Psoas muscle (tissue), 8 donors: ENCODE measurements at places on chromosomes 11 and 22.

- no peak for DNase-seq
Observed at GRCh38 chr11:12456651-12457579, 79.5 kb downstream of the PARVA start.

DNA sequence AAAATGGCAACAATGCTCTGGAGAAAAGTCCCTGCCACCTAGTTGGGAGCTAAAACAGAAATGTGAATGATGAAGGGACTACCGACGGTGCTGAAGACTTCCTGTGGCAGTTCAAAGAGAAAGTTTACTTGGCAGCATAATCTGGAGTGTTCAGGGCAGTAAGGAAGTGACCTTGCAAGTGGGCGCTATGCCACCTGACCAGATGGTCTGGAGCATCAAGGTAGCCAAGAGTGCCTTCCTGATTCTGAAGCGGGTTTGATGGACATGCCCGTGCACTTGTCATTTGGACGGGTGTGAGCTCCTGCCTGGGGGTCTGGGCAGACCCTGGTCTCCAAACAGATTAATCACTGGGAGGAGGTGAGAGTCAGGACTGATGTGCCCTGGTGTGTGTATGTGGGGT is 1.8 kb upstream of the SNX19 start:
- DNase-seq, result no peak

GRCh38 chr11:8533332-8533731 is 60.7 kb downstream of the STK33 start:
- no peak for DNase-seq

DNA sequence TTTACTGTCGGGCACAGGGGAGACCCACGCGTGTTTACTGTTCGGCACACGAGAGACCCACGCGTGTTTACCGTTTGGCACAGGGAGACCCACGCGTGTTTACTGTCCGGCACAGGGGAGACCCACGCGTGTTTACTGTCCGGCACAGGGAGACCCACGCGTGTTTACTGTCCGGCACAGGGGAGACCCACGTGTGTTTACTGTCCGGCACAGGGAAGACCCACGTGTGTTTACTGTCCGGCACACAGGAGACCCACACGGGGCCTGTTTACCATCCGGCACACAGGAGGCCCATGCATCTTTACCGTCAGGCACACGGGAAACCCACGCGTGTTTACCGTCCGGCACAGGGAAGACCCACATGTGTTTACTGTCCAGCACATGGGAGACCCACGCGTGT is 525.1 kb downstream of the BRD1 start:
- no peak for DNase-seq

GRCh38 chr11:78230161-78230877 is 41.6 kb downstream of the USP35 start:
- no peak for DNase-seq

DNA sequence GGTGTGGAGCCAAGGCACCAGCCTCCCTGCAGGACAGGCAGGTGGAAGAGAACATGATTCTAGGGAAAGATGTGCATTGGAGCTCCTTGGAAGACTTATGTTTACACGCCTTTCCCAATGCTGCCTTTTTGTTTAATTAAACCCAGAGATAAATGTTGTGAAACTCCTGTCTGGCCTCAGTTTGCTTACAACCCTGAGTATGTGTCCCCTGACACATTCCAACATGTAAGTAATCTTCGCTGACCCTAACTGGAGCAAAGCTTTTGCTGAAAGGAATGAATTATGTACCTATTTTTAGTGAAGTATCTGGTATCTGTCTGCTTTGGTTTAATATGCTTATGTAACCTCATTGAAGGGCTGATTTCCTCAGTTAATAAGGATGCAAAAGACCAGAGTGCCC is 56.7 kb downstream of the APIP start:
- no peak for DNase-seq

DNA sequence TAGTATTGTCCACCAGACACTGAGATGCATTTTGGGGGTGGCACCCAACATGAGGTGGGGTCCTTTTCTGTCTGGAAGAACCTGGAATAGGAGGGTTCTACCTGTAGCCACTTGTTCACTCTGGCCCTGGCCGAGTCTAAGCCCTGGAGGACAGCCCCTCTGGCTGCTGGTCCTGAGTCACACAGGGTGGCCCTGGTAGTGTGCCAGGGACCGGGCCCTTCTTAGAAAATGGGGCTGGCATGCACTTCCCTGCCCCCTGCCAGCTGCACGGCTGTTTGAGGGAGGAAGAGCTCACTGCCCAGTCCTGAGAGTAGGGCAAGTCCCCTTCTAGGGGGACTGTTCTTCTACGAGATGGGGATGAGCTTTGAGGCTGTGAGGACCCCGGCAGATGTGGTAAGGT is 2.2 kb downstream of the PLCB3 start:
- peak; percentile 83 for DNase-seq

GRCh38 chr11:60974726-60975125 is 3.2 kb downstream of the CD6 start:
- no peak for DNase-seq

DNA sequence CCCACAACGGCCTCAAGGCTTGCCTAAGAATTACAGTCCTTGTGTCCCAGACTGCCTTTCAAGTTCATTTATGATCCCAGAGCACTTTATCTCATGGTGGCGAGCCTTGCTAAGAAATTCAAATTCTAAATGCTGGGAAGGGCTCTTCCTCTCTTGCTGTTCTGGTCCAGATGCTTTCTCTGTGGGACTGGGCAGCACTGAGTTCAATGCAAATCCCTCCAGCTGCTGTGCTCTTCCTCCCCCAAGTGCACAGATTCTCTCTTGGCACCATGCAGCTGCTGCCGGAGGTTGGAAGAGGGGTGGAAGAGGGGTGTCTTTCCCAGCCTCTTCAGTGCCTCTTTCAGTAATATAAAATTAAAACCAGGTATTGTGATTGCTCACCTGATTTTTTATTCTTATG is 828.0 kb downstream of the DLG2 start:
- DNase-seq, result no peak

GRCh38 chr11:65576867-65577755 is 1.3 kb downstream of the EHBP1L1 start:
- peak; percentile 95 for DNase-seq

- no peak for DNase-seq
Observed at GRCh38 chr22:39205344-39206021, 39.3 kb downstream of the PDGFB start.

GRCh38 chr11:6737872-6738466 is 33.8 kb downstream of the OR2AG2 start:
- no peak for DNase-seq

DNA sequence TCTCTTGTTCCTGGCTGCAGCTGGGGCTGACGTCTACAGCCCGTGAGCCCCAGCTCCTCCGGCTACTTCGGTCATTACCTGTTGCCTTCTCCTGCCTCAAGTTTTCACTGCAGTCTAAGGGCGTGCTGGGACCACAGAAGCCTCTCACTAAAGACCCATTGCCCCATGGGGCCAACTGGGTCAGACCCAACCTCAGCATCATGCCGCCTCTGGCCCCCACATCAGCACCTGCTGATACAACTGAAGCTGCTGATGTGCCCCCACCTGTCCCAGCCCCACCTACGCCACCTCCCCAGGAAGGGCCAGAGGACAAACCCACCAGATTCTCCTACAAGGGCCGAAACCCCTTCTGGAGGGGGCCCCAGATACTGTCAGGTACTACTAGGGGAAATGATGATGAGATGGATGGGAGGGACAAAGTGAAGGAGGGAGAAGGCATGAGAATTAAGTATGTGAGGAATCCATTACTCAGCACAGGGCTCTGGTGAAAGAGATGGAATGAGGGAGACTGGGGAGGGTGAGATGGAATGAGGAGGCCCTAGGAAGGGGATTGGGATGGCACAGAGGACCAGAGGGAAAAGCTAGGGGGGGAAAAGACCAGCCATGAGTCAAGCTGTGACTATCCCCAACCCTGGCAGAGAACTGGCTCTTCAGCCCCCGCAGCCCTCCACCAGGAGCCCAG is 5.1 kb downstream of the C11orf42 start:
- DNase-seq, result no peak

DNA sequence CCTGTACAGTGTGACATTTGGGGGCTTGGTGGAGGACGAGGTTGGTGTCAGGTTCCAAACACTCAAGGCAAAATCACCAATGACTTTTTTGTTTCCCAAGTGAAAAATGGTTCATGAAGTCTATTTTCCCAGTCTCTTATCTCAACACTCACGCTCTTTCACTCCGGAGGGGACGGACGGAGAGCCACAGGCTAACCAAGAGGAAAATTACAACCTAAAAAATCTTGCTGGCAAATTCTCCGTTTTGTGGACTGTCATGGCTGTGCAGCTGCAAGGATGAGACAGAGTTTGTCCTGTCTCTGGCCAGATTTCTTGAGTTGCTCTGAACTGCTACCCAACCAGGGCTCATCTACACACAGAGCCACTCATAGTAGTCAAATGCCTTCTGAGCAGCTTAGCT is 101.2 kb downstream of the ABTB2 start:
- DNase-seq, result no peak

DNA sequence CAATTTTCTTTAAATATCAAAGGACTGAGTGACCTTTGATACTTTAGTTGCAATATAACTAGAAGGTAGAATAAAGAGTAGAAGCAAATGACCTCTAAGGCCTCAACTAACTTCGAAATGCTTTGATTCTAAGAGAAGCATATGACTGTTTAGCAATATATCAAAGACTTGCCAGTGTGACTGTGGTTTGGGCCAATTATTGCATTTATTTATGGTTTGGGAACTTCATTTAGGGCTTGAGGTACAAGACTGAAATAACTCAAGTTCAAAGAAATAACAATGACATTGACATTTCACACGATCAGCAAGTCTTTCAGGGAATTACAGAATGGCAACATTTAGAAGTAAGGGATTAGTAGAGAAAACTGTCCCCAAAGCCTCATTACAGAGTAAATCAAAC is 709.7 kb upstream of the LRRC4C start:
- no peak for DNase-seq

DNA sequence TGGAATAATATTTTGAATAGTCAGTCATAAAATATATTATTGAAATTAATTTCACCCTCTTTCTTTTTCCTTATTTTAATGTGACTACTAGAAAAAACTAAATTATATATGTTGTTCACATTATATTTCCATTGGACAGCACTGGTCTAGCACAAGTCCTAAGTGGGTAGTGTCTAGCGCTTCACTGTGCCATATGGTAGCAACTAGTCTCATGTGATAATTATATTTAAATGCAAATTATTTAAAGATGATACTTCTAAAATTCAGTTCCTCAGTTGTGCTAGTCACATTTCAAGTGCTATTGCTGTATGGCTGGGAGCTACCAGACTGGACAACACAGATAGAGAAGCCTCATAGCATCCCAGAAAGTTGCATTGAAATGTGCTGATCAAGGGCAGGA is 19.1 kb upstream of the LDLRAD3 start:
- DNase-seq, result no peak

DNA sequence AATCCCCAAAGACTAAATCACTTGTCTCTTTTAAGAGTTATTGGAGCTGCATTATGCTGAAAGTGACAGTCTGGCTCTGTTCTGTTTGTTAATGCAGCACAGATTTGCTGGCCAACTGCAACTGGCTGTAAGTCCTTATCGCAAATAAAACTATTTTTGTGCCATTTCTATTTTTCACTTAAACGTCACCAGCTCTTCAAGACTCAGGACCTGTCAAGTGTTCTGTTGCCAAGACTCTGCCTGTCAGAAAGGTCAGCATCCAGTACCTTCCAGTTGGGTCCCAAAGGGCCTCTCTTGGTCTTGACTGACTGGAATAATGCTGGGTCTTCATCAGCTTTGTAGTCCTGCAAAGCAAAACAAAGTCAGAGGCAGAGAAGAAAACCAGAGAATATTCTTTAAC is 45.6 kb downstream of the PITPNB start:
- DNase-seq, result no peak

DNA sequence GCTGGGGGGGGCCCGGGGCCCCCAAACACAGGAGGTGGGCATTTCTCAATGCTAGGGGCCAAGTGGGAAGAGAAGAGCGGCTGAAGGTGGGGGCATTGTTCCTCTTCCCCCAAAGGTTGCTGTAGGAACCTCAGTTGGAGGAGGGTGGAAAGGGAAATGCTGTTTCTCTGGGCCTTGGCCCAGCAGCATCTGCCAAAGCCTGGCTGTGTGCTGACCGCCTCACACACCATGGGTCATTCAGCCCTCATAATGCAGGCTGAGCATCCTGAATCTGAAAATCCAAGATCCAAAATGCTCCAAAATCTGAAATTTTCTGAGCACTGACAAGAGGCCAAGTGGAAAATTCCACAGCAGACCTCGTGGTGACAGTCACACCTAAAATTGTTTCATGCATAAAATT is 49.0 kb upstream of the BID start:
- no peak for DNase-seq

DNA sequence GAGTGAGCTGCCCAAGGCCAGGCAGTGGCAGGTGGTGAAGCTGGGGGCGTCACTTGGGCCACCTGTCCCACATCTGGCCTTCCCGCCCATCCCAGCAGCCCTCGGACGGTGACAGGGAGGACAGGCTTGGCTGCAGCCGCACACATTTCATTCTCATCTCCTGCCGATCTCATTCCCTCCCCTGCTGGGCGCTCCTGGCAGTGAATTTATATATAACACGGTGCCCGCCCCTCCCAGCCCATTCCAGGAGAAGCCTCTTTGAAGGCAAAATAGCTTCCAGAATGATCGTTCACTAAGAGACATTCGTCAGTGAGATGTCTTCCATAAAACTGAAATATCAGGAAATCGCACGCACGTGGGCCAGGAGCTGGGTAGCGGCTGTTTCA is 861.3 kb downstream of the TBC1D22A start:
- DNase-seq, result no peak

GRCh38 chr11:32885556-32885955 is 7.1 kb upstream of the QSER1 start:
- no peak for DNase-seq

DNA sequence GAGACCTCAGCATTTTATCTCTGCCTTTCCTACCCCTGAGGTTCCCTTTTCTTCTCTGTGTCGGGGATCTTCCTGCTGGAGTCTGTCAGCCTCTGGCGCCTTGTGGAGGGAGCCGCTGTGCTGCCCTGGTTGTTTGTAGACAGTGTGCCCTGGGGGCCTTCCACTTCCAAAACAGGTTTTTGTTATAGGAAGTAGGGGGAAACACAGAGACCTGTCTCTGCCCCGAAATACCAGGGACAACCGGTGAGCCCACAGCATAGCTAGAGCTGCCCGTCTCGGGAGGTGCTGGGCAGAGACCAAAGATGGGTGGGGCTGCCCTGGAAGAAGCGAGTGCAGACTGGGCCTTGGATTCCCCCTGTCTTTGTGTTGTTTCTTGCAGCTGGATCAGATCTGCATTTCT is 8.0 kb downstream of the NCAPH2 start:
- no peak for DNase-seq

GRCh38 chr11:18243783-18244362 is 4.6 kb downstream of the SAA2 start:
- DNase-seq, result no peak

- DNase-seq, result no peak
Observed at GRCh38 chr22:29166180-29166579, 39.5 kb upstream of the EMID1 start.

- DNase-seq, result no peak
Observed at GRCh38 chr11:93861808-93862207, 11.4 kb upstream of the VSTM5 start.

GRCh38 chr22:24841261-24841660 is 35.2 kb downstream of the SGSM1 start:
- DNase-seq, result no peak

DNA sequence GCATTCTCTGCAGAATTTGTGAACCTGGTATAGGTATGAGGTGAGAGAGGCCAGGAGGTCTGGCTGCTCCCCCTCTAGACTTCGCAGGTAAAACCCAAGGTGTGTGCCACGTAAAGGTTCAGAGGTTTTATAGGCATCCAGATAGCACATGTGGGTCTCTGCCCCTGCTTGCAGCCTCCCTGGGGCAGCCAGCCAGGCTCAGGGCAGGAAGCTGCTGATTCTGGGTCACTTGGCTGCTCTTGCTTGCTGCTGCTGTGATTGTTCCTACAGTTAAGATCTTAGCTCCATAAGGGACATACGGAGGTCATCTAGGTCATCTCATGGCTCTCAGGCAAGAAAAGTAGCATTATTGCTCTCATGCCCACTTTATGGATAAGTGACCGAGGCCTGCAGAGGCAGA is 30.2 kb downstream of the ZBTB16 start:
- DNase-seq, result peak; percentile 65
